Lower lobe of right lung (tissue), 2 donors: ENCODE measurements at places on chromosomes 3 and 15. TPM values are rescaled to one million over a fixed set of nuclear protein-coding genes. Genes with fewer than 3 reads are reported as not detected.

GOLGA8G gene
- total RNA-seq = not detected

GRCh38 chr15:32857732-32858131, 139.9 kb downstream of the GREM1 start:
- peaks cover 10% of the 10 kb centered on the region for H3K36me3 ChIP-seq
- no peaks in the 10 kb centered on the region for H3K4me1 ChIP-seq

DNA sequence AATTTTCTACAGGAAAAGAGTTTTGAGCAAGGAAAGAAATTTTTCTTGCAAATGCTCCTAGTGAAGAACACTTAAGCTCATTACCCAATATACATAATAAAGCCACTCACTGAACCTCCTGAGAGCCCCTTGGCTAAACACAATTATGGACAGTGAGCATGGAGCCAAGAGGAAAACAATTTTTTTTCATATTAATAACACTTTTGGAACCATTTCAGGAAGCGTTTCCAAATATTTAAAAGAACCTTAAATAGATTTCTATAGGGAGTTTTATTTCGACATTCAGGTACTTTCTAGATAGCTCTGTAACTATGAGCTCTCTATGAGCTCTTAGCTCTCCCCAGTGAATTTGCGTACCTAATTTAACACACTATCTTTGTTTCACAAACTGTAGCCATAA, 581.1 kb downstream of the ZNF385D start:
- H3K36me3 ChIP-seq = no peaks in the 10 kb centered on the region
- no peaks in the 10 kb centered on the region for H3K4me1 ChIP-seq
- H3K4me3 ChIP-seq = no peak overlapping the region
- H3K27me3 ChIP-seq = no peaks in the 10 kb centered on the region
- DNase-seq = no peak

BCL2A1 gene
- total RNA-seq = 124 TPM

IGSF11 gene
- 1.1 TPM for total RNA-seq

DNA sequence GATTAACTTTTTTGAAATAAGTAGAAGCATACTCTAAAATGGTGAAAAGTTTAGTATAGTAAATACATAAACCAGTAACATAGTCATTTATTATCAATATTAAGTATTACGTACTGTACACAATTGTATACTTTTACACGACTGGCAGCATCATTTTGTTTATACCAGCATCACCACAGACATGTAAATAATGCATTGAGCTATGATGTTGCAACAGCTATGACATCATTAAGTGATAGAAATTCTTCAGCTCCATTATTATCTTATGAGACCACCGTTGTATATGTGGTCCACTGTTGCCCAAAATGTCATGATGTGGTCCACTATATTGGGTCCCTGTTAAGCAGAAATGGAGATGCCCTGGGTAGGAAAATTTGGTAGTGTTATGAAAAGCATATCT, 51.3 kb downstream of the DRD3 start:
- H3K4me1 ChIP-seq = peaks cover 6% of the 10 kb centered on the region
- no peaks in the 10 kb centered on the region for H3K27me3 ChIP-seq
- H3K36me3 ChIP-seq = no peaks in the 10 kb centered on the region
- H3K4me3 ChIP-seq = no peak overlapping the region
- no peak for DNase-seq

CELSR3 gene
- 1.0 TPM for total RNA-seq
